ENCODE measurements at places on chromosomes 12 and 14.

GRCh38 chr14:54777395-54777794, 125.2 kb downstream of the GCH1 start:
- DNase-seq = no peak

GRCh38 chr12:110992909-110993308, 72.5 kb upstream of the MYL2 start:
- no peak for DNase-seq

DNA sequence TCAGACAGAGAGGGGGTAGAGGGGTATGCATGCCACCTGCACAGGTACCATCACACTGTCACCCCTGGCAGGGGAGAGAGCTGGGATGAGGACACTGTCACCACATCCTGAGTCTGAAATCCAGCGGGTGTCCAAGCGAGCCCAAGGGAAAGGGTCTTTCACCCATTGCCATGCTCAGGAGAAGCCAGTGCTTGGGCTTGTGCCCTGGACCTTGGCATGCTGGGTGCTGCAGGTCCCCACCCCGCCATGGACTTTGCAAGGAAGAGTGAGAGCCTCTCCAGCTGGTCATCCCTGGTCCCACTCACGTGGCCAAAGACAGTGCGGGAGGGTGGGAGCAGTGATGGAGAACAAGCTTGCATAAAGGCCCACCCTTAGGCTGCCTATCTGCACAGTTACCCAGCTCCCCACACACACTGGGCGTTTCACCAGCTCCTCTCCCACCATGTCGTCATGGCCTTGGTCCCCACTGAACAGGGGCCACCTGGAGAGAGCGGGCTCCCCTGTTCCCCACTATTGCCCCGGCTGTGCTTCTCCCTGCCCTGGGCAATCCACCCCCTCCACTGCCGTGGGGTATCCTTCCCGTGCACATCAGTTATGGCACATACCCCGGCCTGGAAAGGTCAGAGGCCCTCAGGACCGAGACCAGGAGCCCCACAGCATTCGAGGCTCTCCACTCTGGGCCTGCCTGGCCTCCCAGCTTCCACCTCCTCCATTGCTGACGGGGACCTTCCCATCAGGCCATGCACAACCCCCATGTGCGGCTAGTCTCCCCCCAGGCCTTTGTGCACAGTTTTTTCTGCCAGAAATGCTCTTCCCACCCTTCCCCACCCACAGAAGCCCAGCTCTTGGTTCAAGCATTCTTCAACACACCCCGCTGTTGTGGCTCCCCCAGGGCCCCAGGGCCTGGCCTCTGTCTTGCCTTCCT, 58.6 kb upstream of the BCL11B start:
- no peak for DNase-seq

DNA sequence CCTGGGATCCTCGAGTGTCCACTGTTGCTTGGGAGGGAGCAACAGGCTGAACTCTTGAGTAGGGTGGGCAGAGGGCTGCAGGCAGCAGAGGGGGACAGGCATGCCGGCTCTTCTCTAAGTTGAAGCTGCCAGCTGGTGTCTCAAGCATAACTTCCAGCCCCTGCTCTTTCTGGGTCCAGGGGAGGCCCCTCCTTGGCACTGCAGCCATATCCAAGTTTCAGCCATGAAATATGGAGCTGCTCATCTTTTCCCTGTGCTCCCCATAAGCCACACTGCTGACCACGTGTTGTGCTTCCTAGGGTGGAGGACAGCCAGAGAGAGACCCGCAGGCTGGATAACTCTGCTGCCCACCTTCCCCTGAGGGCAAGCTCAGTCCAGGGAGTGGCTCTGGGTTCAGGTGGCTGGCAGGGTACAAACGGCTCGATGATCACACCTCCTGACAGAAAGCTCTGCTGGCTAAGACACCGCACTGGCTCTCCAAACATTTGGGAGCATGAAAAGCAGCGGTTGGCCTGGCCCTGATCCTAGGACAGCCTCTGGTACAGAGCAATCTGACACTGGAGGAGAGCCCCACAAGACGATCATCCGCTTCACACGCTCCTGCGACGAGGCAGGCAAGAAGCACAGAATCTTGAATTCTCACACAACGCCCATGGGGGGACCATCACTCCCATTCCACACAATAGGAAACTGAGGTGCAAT, 79.6 kb downstream of the PITPNM2 start:
- DNase-seq = no peak

- DNase-seq = no peak
Observed at GRCh38 chr12:1544996-1545700, 49.2 kb downstream of the FBXL14 start.

GRCh38 chr14:99402285-99402648, 78.4 kb downstream of the SETD3 start:
- no peak for DNase-seq

DNA sequence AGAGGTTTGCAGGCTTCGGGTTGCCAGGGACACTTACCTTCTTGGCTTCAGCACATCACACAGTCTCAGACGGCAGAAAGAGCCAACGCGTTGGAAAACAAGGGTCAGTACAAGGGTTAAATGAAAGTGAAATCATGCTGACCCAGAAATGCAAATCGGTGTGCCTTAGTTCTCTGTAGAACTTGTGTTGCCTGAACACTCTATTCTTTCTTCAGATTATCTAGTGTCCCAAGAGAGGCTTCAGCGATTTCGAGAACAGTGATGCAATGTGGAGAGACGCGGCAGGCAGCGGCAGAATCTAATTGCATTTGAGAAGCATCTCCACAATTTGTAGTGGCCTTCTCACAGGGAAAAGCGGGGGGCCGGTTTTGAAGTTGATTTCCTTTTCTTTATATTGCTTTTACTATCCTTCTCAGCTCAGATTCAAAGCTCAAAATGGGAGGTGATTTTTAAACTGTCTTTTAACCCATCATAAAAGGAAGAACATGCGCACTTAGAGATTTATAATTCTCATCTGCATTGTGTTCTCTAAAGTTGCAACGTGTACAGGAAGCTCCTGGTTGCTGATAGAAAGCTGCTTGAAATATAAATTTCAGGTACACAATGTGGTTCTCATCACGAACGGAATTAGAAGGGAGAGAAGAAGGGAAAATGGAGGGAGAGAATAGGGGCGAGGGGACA, 67.8 kb upstream of the EGLN3 start:
- DNase-seq = no peak

DNA sequence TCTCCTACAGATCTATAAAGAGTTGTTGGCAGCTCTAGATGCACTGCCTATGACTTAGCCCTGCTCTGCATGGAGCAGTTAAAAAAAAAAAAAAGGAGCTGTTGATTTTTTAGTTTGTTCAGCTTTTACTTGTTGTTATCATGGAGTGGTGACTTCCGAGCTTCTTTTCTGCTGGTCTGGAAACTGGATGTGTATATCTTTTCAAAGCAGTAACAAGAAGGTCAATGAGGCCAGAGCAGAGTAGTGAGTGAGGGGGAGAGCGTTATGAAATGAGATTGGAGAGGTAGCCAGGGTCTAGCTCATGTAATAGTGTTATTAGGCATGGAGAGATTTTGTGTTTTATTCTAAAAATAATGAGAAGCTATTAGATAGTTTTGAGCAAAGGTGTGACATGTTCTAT, 13.2 kb upstream of the TUBA1B start:
- DNase-seq = no peak

- DNase-seq = no peak
Observed at GRCh38 chr14:105201156-105201924, 20.2 kb upstream of the NUDT14 start.

DNA sequence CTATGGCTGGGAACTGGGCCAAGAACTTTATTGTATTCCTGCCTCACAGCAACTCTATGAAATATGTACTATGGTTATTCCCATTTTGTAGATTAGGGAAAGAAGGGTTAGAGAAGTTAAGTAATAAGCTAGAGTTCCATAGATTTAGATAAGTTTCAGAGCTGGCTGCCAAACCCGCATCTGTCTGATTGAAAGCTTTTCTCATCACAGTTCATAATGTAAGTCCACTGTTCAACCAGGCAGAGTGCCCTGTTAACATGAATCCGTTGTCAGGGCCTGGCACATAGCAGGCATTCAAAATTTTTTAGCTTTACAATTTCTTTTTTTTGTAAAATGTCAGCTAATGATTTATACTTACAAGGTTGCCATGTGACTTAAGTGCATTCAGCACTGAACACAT, 467.3 kb downstream of the NRXN3 start:
- DNase-seq = no peak

DNA sequence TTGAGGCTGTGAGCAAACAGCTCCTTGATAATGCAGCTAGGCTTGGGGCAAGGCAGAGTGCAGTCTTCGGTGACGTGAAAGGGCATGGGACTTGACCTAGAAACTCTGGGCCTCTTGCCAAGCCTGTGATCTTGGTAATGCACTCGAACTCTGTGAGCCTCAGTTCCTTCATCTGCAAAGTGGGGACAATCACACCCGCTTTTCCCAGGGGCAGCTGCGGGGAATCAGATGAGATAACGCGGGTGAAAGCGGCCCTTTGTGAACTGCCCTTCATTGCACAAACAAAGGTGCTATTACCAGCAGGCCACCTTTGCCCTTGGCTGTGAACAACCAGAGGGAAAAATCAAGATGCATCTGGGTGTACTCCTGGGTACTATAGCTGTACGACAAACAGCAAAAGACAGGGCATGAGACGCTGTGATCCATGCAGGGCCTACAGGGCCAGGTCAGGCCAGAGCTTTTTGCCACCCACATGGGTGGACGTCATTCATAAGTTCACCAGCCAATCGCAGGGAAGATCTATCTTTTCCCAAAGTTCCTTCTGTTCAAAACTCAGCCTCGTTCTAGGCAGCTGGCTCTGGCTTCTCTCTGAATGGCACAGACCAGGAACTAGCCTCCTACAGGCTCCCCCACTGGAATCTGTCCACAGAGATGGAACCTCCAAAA, 3.2 kb downstream of the MSI1 start:
- DNase-seq = no peak

GRCh38 chr12:55707219-55707671, 459 bp downstream of the ITGA7 start:
- DNase-seq = no peak

- no peak for DNase-seq
Observed at GRCh38 chr12:120261951-120262851, 3.3 kb downstream of the PXN start.

GRCh38 chr12:41743835-41744234, 400.8 kb downstream of the GXYLT1 start:
- no peak for DNase-seq

DNA sequence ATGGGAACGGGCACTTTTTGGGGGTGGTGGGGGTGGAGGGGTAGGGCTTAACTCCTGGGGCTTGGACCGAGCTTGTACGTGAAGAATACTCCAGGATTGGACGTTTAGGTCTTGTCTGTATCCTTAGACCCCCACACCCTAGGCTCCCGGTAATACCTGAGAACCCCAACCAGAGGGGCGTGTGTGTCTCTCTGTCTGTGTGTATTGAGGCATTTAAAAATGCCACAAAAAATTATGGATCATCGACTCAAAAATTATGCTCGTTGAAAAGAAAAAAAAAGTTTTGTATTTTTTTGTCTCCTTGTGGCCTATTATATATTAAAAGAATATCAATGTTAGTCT, 459 bp downstream of the PPFIBP1 start:
- no peak for DNase-seq

- DNase-seq = no peak
Observed at GRCh38 chr14:36555998-36556743, 26.2 kb downstream of the NKX2-8 start.

- no peak for DNase-seq
Observed at GRCh38 chr12:106766393-106766826, 8.1 kb upstream of the RIC8B start.
